ENCODE measurements at places on chromosomes 5 and 9.

GRCh38 chr5:130541617-130542221, 623.3 kb downstream of the HINT1 start:
- DNase-seq: no peak

- no peak for DNase-seq
Observed at GRCh38 chr5:82011761-82012160, 39.9 kb downstream of the ATG10 start.

GRCh38 chr5:128904805-128905567, 60.3 kb upstream of the SLC27A6 start:
- DNase-seq: no peak

- no peak for DNase-seq
Observed at GRCh38 chr9:110887276-110887675, 151.0 kb downstream of the LPAR1 start.

GRCh38 chr9:19870988-19871387, 82.2 kb upstream of the SLC24A2 start:
- DNase-seq: no peak

DNA sequence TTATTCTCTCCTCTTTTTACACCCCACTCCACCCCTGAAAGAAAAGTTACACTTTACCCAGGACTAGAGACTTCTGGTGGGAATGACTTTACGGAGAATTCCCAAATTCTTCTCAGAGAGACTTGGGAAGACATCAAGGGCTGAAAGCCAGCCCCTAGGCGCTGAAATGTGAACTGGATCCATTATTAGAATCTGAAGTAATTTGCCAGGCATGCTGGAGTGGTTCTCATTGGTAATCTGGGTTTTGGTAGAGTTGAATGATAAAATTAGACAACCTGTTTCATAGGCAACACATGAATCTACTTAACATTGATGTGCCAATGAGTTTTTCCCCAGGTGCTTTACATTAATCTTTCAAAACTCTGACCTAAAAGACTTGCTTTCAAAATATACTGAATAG, 324.8 kb downstream of the ADAMTS6 start:
- no peak for DNase-seq

DNA sequence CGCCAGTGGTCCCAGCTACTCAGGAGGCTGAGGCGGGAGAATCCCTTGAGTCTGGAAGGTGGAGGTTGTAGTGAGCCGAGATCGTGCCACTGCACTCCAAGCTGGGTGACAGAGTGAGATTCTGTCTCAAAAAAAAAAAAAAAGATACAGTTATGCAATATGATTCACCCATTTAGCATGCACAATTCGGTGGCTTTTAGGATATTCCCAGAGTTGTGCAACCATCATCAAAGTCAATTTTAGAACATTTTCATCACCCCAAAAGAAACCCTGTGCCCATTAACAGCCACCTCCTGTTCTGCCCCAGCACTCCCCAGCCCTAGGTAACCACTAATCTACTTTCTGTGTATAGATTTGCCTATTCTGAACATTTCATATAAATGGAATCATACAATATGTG, 4.3 kb upstream of the DHFR start:
- DNase-seq: no peak

DNA sequence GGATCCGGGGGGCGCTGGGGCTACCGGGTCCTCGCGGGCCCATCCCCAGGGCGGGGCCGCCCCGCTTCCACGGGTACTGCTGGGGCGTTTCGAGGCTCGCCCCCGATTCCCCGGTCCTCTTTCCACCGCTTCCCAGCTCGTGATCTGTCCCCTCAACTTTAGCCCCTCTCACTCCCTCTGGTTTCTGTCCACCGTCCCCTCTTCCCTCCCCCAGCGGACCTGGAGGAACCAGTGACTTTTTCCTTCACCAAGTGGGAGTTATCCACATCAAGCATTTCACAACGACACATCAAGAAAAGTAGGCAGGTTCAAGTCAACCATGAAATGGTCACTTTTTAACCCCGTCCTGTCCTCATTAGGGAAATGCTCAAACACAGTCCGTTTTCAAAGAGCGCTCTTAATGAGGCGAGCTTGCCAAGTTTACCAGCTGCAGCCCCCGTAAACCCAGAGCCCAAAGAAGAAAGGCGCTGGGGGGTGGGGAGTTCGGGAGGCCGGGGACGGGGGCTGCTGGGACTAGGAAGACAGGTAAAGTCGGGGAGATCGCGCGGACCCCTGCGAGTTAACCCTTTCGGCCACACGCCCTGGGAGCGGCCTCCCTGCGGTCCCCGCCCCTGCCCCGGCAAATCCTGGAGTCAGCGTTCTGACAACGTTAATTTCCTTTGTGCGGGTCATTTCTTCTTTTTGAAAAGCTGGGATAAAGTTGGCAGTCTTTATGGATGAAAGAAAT, 2.1 kb upstream of the NFIB start:
- DNase-seq: no peak

- DNase-seq: no peak
Observed at GRCh38 chr9:86303316-86303975, 21.1 kb upstream of the ISCA1 start.

- no peak for DNase-seq
Observed at GRCh38 chr9:117394655-117395054, 20.2 kb downstream of the ASTN2 start.

- DNase-seq: no peak
Observed at GRCh38 chr5:113302120-113302519, 132.7 kb downstream of the TSSK1B start.

GRCh38 chr9:75438716-75439115, 350.4 kb downstream of the OSTF1 start:
- no peak for DNase-seq

GRCh38 chr5:154087260-154087659, 48.5 kb downstream of the MFAP3 start:
- DNase-seq: no peak

GRCh38 chr9:76704593-76705204, 59.5 kb upstream of the PCA3 start:
- DNase-seq: no peak

DNA sequence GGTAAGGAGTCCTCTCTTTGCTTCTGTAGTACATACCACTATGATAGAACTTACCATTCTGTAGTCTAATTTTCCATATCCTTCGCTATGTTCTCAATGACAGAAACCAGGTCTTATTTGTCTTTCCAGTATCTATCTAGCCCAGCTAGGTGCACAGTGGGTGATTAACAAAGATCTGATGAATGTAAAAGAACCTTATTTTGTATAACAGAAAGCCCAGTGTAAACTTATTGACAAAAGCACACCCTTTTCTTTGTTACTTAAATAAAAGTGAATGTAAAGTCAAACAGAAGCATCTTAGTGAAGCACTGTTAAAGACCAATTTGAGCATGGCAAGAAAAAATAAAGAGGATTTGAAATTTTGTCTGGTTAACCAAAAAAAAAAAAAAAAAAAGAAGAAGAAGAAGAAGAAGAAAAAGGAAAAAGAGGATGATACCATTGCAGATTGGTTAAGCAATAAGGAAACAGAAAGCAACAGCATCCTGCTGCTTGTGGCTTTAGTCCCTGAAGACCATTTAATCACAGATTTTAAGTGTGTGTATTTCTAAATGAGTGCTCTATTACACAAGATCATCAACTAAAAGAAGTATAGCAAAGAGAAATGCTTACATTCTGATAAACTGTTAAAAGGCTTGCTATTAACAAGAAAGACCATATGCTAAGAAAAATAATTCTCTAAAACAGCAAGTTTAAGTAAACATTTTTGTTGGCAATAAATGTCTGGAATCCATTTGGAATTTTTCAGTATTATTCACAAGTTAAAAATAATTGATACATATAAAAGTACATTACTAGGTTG, 21.2 kb downstream of the MEGF9 start:
- DNase-seq: no peak

All from stimulated activated CD4-positive, alpha-beta T cell treated with anti-CD3 and anti-CD28 coated beads, Interleukin-1b, Interleukin-23, amount 100 ng/mL, for 4 hours (primary cell).